ENCODE measurements at places on chromosomes 2 and 18. TPM values are rescaled to one million over a fixed set of nuclear protein-coding genes. Genes with fewer than 3 reads are reported as not detected.

IL36B gene
- not detected for total RNA-seq

CYP27A1 gene
- 211 TPM for total RNA-seq

LIPG gene
- 82.1 TPM for total RNA-seq

TXNDC2 gene
- total RNA-seq: not detected

CTAGE1 gene
- total RNA-seq: not detected

NFE2L2 gene
- 39.2 TPM for total RNA-seq

TBR1 gene
- not detected for total RNA-seq

CDH19 gene
- total RNA-seq: 1.8 TPM

TGFA gene
- 4.6 TPM for total RNA-seq

SNRNP27 gene
- total RNA-seq: 12.1 TPM

HOXD12 gene
- not detected for total RNA-seq

SERPINB10 gene
- not detected for total RNA-seq

CSRNP3 gene
- 1.4 TPM for total RNA-seq

ASPRV1 gene
- total RNA-seq: 0.31 TPM

POTEJ gene
- not detected for total RNA-seq

CRYGD gene
- not detected for total RNA-seq

GPAT2 gene
- total RNA-seq: not detected

NCKAP1 gene
- 40.0 TPM for total RNA-seq

Data from right lobe of liver (tissue), 6 donors.